Inflammatory macrophage treated with lipopolysaccharide for 1 hour (primary cell): ENCODE measurements at places on chromosomes 7 and 10.
A peak's percentile ranks its signal among the peaks of the same experiment; 100 is the strongest.

GRCh38 chr7:135930565-135931461 is 46.3 kb downstream of the MTPN start:
- peak; percentile 42 for DNase-seq

DNA sequence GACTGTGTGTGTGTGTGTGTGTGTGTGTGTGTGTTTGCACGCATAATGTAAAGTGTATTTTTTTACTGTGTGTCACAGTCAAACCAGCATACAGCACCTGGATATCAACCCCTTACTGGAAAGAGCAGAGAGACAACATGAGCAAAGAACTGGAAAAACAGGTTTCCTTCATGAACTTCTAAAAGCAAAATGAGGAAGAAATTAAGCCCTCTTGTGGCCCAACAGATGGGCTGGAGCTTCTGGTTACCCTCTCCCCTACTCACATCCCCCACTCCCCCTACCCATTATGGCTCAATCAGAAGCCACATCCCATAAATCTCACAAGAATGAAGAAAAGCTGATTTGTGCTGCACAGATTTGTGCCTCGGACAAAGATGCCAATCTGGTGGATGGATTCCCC is 36.2 kb downstream of the PDE1C start:
- DNase-seq = no peak

DNA sequence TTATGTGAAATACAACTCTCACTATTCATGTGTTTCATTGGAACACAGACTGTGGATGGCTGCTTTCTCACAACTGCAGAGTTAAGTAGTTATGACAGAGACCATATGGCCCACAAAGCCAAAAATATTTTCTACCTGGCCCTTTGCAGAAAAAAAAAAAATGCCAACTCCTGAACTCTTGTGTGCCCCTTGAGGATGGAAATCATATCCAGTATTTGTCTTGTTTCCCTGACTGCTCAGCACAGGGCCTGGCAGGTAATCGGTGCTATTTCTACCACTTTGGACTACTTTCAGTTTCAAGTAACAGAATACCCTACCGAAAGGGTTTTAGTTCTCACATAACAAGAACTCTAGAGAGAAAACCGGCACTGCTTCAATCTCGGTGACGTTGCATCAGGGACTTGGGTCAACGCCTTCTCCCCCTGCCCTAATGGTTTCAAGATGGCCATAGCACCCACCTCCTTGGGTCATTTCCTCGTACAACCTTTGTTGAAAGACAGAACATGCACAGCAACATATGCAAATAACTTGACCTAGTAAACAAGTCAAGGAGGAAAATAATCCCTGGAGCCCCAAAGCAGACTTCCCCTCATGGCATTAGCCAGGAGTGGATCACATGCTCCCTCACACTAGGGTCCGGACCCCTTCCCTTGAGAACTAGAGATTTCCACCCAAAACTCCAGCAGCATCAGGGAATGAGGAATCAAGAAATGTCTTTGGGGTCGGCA is 11.8 kb upstream of the GPNMB start:
- no peak for DNase-seq

DNA sequence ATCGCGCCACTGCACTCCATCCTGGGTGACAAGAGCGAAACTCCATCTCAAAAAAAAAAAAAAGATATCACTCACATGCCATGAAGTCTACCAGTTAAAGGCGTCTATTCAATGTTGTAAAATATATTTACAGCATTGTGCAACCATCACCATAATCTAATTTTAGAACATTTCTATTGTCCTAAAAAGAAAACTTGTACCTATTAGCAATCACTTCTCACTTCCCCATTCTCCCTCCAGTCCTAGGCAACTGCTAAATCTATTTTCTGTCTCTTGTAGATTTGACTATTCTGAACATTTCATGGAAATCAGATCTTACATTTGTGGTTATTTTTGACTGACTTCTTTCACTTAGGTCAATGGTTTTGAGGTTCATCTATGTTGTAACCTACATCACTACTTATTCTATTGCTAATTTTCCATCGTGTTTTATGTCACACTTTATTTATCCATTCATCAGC is 25.2 kb upstream of the OTUD1 start:
- DNase-seq = peak; percentile 87

DNA sequence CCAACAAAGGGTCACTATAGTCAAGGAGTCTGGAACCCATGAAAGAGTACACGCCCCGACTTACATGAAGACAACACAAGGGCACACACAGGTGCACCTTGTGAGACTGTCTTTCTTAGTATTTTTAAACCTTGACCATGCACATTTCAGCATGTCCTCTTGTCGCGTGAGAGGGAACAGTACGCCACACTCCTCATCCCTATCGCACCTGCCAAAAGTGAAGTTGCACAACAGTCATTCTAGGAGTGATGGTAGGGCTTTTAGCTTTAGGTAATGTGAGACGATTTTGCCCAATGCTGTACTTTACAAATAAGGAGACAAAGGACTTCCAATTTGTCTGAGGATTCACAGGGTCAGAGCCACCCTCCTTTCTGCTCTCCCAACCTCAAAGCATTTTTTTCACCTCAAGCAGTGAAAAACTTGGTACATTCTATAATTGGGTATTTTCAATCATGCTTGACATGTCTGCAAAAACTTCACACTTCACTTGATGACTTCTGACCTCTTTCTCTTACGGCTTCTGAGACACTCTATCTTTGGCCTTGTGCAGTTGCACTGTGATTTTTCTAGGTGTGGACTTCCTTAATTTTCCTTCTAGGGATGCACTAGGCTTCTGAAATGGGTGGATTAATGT is 173.9 kb upstream of the GRB10 start:
- DNase-seq = no peak

GRCh38 chr7:604001-604883 is 84.6 kb upstream of the PDGFA start:
- peak; percentile 91 for DNase-seq

- no peak for DNase-seq
Measured at GRCh38 chr10:90193240-90193985, 492.0 kb downstream of the KIF20B start.

DNA sequence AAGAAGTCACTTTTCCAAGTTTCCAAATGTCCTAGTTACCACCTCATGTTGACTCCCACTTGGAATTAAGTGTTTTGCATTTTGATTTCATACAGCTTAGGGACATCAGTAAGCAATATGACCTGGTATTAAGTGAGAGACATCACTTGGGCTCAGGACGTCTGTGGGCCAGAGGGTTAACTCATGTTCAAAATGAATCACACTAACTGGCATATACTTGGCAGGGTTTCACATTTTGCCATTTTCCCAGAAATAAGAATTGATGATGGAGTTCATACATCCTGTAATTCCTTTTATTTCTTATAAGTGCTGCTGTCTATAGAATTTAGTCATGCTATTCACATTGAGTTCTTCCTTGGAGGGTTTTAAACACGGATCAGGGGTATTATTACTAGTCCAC is 516.5 kb downstream of the PHTF2 start:
- no peak for DNase-seq

DNA sequence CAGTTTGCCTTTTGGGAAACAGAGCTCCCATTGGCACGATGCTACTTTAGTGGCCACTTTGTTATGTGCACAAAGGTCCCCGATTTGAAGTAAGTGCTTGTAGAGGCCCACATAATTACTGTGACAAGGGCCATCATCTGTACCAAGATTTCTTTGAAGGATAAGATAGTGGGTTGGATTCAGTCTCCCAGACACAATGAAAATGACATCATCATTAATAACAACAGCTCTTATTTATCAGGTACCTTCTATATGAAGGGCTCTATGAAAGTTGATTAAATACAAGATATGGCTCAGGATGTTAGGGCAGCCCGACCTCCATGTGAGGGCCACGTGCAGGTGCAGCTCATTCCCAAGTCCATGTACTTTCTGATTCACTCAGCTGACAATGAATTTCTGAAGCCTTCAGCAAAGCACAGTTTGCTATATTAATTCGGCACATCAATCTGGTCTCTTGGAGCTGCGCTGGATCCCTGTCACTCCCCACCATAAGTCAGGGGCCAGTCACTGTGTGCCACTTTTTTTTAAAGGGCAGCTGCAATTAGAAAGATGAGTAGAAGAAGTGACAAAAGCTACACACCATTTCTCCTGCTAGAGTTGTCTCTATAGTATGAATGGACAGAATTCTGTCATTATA is 140.3 kb downstream of the ABCA13 start:
- no peak for DNase-seq

GRCh38 chr7:68235937-68236336 is 1239.3 kb downstream of the TYW1 start:
- no peak for DNase-seq

GRCh38 chr10:60573336-60573735 is 183.7 kb upstream of the ANK3 start:
- DNase-seq = no peak

GRCh38 chr7:28718545-28718944 is 239.6 kb downstream of the TRIL start:
- DNase-seq = no peak

DNA sequence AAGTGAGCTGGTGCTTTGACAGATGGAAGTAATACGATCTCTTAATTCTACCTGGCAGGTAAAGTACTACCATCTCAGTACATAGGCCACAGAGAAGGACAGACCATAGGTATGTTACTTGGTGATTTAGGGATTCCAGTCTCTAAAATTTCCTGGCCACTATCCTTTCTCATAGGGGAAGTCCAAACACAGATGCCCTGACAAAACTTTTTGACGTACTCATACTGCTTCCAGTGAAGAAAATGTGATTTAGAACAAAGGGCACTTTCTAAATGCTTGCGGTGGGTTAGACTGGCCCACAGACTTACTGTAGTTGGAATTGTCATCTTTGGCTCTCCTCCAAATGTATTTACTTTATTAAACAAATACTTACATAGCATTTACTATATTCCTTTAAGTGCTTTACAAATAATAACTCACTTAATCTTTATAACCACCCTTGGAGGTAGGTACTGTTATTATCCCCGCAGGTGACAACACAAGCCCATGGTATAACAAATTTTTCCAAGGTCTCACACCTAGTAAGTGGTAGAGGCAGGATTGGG is 3.0 kb downstream of the PI4K2A start:
- peak; percentile 27 for DNase-seq
